ENCODE measurements at places on chromosomes 4 and X.

DNA sequence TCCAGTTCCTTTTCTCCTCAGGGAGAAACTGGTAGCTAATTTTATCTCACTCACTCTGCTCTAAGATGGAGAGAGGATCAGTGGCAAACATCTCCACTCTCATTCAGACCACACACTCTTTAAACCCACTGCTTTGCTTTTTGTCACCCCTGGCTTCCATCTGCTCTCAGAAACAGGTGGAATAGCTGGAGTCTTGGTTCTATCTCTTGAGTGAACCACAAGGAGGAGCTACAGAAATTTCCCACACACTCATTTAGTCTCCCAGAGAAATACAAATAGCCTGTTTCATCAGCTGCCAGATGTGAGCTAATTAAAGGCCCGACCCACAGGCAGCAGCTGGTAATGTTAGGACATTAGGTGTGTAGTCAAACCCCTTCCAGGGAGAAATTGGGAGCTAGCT is 96.6 kb downstream of the STPG2 start:
- no peak for DNase-seq

GRCh38 chr4:19259920-19260319 is 991.8 kb upstream of the SLIT2 start:
- DNase-seq = no peak

GRCh38 chr4:185713272-185713671 is 98.7 kb downstream of the SORBS2 start:
- no peak for DNase-seq

DNA sequence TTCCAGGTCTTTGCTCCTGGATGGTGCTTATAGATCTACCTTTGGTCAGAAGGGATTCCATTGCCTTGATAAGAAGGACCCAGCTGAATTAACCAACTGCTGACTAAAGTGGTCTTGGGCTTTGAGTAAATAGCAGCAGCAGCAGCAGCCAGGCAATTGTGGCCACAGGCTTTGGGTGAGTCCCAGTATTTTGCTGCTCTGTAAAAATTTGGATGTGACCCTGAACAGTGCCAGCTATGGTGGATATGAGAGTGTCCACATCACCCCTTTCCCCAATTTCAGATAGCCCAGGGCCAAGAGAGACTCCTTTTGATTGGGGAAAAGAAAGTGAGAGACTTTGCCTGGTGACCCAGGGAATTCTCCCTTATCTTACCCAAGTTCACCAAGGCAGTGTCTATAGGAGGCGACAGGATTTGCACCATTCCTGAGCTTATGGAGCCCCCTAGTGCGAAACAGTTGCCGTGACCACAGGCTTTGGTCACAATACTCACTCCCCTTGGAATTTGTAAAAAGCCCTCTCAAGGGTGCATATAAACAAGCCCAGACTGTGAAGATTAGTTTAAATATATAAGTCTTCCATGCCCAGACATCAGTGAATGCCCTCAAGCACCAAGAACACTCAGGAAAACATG is 518.0 kb downstream of the TMA16 start:
- DNase-seq = no peak

Measured in cerebellar nuclear complex (tissue), 1 donor.